Hypothalamus (tissue), 51 donors: ENCODE measurements at places on chromosomes 1 and 21.

- DNase-seq: no peak
Measured at GRCh38 chr21:35333831-35334618, 284.9 kb upstream of the RUNX1 start.

DNA sequence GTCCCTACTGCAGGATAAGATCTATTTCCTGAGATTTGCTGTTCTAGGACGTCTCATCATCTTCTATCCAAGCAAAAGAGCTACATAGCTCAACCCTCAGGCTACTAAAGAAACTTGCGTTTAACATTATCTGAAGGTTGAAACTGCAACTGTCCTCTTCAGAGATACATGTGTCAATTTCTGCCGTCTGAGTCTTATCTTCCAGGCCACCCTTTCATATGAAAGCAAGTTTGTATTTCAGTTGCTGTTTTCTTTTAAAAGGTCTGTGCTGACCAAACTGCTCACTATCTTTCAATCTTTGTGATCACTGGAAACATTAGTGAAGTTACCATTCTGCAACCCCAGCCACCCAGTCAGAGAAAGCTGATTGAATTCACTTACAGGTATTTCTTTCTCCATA lies 108.6 kb upstream of the RAB3GAP2 start:
- no peak for DNase-seq

DNA sequence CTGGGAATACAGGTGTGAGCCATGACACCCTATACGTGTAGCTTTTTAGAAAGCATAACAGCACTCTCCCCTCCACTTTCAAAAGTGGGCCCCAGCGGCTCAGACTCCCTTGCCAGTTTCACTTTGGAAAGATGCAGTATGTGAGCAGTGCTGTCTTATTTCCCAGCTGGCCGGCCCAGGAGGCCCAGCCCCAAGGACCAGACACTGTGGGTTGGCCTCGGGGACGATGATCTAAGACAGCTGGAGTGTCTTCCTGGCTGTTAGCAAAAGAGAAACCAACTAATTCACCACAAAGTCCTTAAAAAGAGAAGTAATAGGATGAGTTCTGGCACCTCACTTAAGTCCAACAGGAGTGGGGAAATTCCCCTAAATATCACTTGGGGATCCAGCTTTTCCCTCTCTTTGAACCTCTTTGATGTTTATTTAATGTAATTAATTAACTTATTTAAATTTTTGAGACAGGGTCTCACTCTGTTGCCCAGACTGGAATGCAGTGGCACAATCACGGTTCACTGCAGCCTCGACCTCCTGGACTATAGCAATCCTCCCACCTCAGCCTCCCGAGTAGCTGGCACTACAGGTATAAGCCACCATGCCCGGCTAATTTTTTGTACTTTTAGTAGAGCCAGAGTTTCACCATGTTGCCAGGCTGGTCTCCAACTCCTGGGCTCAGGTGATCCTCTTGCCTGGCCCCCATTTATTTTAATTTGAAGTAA lies 17.6 kb upstream of the CLIC4 start:
- no peak for DNase-seq

DNA sequence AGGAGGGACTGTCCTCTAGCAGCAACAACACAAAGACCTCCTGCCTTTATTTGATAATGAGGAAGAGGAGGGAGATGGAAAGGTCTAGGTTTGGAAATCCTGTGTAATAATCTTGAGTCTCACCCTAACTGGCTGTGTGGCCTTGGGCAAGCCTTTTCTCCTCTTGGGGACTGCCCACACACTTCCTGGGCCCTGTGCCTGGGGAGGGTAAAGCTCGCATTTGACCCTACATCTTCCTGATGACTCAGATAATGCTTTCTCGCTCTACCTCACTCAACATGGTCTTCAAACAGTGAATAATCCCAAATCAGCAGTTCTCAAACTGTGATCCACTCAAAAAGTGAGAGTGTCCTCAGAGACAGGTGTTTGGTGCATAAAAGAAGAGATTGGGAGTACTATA lies 81.2 kb downstream of the VWA5B1 start:
- no peak for DNase-seq

DNA sequence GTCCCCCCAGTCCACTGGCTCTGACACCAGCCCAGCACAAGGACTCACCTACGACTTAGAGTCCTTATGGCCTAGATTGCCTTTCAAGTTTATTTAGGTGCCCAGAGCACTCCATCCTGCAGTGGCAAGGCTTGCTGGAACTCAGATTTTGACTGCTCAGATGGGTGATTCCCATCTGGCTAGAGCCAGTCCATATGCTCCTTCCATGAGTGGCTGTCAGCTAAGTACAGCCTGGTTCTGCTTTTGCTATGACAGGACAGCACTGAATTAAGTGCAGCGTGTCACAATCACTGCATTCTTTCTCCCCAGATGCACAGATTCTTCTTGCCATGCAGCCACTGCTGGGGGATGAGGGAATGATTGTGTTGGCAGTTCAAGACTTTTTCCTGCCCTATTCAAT lies 43.8 kb downstream of the GPR52 start:
- DNase-seq: no peak

DNA sequence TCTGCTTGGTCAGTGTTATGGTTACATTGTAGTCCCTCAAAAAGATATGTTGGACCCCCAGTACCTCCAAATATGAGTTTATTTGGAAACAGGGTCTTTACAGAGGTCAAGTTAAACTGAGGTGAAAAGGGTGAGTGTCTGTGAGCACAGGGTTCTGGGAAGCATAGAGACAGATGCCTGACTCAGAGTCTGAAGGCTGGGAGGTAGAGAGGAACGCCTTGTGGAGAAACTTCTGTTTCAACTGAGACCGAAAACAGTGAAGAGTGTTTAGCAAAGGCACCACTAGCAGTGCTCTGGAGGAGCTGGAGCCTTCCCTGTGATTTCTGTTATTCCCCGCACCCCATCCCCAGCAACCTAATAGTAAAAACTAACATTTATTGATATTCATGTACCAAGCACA lies 65.2 kb upstream of the LRRC8D start:
- DNase-seq: no peak

- no peak for DNase-seq
Measured at GRCh38 chr1:211313392-211313791, 13.2 kb upstream of the TRAF5 start.

GRCh38 chr21:37337179-37337578 lies 29.4 kb upstream of the DYRK1A start:
- DNase-seq: no peak

DNA sequence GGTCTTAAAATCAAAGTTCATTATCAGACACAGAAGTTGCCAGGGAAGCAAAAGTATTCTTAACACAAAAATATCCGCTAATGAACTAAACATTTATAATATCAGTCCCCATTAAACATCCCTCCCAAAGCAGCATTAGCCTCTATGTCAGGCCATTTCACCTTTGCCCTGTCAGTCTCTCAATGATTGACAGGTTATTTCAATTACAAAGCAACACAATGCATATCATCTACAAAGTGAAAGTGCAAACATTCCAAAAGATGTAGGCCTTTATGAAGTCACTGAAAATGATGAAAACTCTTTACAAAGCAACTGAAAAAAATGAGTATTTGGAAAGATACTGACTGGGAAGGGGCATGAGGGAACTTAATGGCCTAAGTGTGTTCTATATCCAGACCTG lies 14.1 kb downstream of the ENAH start:
- no peak for DNase-seq

GRCh38 chr1:234537236-234537635 lies 58.3 kb upstream of the TARBP1 start:
- no peak for DNase-seq

- DNase-seq: no peak
Measured at GRCh38 chr1:29029667-29030066, 94.0 kb downstream of the TMEM200B start.

DNA sequence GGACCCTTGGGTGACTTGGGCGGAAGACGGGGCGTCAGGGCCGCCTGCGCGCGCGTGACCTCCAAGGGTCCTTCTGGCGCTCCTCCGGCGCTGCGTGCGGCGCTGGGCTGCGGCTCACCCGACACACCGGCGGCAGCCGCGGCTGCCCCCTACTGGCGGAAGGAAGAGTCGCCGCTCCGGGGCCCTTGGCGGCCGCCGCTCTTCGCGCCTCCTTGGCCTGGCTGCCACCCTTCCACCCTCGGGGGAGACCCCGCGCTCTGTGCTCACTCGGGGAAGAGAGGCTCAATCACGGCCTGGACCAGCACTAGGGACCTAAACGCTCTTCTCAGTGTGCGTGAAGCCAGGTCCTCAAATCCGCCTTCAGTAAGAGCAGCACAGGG lies 89.7 kb downstream of the DMRTA2 start:
- no peak for DNase-seq

DNA sequence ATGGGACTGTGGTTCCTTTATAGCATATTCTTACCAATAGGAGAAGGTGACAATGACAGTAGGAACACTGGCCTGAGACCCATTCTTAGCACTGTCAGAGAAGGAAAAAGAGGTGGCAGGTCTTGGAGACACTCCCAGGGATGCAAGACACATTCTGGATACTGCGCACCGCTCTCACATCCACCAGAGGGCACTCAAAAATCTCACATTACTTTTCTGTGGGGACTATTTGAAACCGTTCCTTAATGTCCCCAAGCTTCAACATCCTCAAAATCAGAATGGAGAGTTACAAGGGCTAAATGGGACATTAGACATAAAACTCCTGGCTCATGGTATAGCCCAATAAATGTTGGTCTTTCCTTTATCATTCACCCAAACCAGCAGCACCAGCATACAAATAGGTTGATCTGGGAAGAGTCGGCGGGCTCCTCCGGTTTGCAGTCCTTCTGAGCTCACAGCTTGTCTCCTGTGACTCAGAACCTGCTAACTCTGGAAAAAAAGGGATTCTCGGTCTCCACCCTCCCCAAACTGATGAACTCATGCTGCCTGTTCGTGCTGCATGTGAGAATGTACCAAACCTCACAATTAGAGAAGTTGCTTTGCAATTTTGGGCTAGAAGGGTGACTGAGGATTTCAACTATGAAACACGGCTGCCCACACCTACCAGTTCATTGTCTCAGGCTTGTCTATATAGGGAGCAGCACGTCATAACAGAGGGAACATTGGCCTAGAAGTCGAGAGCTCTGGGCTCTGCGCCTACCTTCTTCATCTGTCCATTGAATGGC lies 40.2 kb downstream of the IL12RB2 start:
- no peak for DNase-seq

- DNase-seq: no peak
Measured at GRCh38 chr1:105608713-105609112, 1447.8 kb upstream of the PRMT6 start.

- no peak for DNase-seq
Measured at GRCh38 chr21:37196847-37197246, 70.3 kb downstream of the VPS26C start.

GRCh38 chr1:202959276-202959620 lies 1.1 kb upstream of the ADIPOR1 start:
- DNase-seq: no peak

GRCh38 chr1:37113285-37113997 lies 79.1 kb upstream of the GRIK3 start:
- no peak for DNase-seq

DNA sequence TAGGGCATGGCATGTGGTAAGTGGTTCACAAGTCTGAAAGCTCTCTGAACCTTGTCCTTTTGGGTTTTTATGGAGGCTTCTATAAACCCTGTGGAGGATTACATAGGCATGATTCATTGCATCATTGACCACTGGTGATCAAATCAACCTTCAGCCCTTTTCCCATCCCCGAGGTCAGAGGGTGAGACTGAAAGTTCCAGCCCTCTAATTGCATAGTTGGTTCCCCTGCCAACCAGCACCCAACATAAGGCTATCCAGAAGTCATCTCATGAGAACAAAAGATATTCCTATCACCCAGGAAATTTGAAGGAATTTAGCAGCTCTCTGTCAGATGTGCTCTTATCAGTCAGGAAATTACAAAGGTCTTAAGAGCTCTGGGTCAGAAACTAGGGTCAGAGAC lies 89.5 kb upstream of the ARTN start:
- DNase-seq: no peak

DNA sequence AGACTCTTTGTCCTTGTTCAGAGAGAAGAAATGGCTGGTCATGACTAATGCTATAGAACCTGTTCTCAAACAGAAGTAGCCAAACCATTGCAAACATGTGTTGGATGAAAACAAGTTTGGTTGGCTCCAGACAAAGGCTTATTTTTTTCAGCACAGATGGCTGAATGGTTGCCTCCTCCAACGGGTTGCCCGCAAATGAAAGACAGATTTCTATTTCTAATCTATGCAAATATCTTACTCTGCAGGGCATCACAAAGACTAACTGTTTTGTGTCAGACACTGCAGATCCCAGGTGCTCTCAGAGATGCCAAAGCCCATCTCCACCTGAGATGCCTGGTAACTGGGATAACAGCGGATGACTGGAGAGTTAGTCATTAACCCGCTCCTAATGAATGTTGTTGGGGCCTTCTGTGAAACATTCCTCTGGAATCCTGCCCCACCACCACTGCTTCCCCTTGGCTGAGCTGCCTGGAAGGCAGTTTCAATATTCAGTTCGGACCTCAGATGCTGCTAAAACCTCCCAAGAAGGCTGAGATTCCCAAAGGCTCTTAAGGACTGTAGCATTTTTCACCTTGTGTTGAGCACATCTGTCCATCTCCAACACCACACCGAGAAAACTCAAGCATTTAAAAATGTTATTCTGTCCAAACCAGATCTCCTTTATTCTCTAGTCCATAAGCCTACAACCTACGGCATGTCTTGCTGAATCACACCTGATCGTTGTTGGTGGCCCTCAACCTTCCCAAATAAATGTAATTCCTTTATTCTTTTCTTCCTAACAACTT lies 104.4 kb downstream of the PTPN14 start:
- DNase-seq: no peak

DNA sequence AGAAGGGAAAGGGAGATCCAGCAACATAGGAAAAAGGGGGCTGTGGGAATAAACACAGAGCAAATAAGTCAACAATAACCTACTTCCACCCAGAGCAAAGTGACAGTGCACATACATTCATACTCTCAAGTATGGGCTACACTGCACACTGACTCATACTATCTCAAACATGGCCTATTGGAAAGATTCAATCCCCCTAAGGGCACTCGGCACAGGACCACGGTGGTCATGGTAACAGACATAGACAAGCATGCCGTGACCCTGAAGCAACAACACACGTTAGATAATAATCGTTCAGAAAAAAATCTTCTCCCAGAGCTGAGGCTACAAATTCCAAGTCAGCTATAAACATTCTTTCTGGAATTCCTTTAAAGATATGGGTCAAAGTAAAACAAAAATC lies 16.8 kb upstream of the JAK1 start:
- DNase-seq: no peak

- DNase-seq: no peak
Measured at GRCh38 chr1:200139661-200140250, 112.2 kb downstream of the NR5A2 start.

DNA sequence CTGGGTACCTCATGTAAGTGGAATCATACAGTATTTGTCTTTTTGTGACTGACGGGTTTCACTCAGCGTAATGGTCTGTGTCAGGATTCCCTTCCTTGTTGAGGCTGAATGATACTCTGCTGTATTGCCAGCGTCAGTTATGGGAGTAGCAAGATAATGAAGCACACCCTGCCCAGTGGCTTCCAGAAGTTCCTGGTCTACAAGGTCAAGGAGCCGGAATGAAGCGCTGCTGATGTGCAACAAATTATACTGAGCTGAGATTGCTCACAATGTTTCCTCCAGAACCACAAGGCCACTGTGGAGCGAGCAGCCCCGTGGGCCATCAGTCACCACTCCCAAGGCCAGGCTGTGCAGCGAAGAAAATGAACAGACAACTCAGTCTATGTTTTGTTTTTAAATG lies 24.0 kb upstream of the TDRD10 start:
- DNase-seq: no peak

GRCh38 chr1:84946631-84947030 lies 50.3 kb downstream of the MCOLN2 start:
- DNase-seq: no peak
